ENCODE measurements at places on chromosomes 16 and 17. TPM values are rescaled to one million over a fixed set of nuclear protein-coding genes. Genes with fewer than 3 reads are reported as not detected.

The KATNIP gene
- polyA plus RNA-seq = 6.6 TPM

- H3K4me1 ChIP-seq = peaks cover 3% of the 10 kb centered on the region
- peaks cover 21% of the 10 kb centered on the region for H3K36me3 ChIP-seq
- no peak overlapping the region for H3K27ac ChIP-seq
- DNase-seq = no peak
- H3K27me3 ChIP-seq = no peaks in the 10 kb centered on the region
Measured at GRCh38 chr17:59355702-59356325, 24.4 kb downstream of the YPEL2 start.

DNA sequence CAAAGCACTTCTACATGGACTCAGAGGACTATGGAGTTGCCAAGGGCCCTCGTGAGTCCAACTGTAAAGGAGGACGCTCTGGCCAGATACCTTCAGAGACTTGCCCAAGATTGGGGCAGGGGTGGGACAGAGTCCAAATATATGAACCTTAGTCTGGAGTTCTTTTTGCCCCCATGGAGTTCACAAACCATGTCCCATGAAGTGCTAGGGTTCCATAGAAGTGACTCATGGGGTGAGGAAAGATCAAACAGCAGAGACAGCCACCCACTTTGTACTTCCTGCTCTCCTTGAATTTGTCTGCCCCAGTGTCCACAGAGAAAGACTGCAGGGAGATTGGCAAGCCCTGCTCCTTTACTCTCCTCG lies 29.0 kb downstream of the SRL start:
- H3K27ac ChIP-seq = peak overlapping the region; percentile 89
- no peaks in the 10 kb centered on the region for H3K27me3 ChIP-seq

GRCh38 chr16:57640185-57640584 lies 11.8 kb downstream of the ADGRG1 start:
- H3K4me1 ChIP-seq = peaks cover 65% of the 10 kb centered on the region
- H3K27ac ChIP-seq = no peak overlapping the region
- DNase-seq = no peak

DNA sequence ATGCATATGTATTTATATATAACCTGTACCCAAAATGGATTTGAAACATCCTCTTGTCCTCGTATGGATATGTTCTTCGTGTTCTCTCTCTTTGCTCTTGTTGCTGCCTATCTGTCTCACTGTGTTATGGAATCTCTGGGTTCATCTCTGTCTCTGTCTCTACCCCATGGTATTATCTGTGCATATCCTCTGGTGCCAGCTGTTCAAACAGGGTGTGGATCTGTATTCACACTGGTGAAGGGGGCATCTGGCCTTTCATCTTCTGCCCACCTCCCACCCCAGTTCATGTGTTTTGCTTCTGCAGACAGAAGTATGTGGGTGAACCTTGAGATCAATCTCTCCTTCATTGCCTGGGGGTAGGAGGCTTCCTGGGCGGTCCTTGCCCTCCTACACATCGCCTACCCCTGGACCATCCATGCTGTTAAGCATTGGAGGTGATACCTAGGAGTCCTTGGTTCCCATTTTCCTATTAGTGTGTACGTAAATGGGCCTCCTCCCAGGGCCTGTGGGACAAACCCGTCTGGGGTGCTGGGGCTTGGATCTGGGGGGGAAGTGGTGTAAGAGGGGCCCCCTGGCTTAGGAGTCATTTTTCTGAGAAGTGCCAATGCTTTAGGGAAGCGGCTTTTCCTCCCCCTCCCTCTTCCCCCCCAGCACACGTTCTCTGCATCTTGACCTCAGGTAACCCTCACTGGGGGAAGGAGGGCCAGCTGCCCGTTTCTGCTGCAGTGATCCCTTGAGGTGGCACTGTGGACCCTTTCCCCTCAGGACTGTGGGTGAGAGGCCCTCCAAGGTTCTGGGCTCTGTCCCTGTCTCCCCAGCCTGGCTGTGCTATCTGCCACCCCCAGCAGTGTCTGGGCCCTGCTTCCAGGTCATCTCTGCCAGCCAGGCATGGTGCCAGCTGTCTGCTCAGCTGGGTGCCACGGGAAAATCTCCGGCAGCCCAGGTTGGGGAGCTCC lies 21.1 kb downstream of the RARA start:
- H3K36me3 ChIP-seq = peaks cover 41% of the 10 kb centered on the region
- H3K4me3 ChIP-seq = no peak overlapping the region
- no peaks in the 10 kb centered on the region for H3K27me3 ChIP-seq
- H3K27ac ChIP-seq = peak overlapping the region; percentile 55
- peak; percentile 53 for DNase-seq

The BCAR1 gene
- 59.0 TPM for polyA plus RNA-seq

- H3K36me3 ChIP-seq = no peaks in the 10 kb centered on the region
- no peaks in the 10 kb centered on the region for H3K27me3 ChIP-seq
- peak; percentile 33 for DNase-seq
- no peak overlapping the region for H3K27ac ChIP-seq
Measured at GRCh38 chr16:88467541-88467944, 14.5 kb downstream of the ZFPM1 start.

DNA sequence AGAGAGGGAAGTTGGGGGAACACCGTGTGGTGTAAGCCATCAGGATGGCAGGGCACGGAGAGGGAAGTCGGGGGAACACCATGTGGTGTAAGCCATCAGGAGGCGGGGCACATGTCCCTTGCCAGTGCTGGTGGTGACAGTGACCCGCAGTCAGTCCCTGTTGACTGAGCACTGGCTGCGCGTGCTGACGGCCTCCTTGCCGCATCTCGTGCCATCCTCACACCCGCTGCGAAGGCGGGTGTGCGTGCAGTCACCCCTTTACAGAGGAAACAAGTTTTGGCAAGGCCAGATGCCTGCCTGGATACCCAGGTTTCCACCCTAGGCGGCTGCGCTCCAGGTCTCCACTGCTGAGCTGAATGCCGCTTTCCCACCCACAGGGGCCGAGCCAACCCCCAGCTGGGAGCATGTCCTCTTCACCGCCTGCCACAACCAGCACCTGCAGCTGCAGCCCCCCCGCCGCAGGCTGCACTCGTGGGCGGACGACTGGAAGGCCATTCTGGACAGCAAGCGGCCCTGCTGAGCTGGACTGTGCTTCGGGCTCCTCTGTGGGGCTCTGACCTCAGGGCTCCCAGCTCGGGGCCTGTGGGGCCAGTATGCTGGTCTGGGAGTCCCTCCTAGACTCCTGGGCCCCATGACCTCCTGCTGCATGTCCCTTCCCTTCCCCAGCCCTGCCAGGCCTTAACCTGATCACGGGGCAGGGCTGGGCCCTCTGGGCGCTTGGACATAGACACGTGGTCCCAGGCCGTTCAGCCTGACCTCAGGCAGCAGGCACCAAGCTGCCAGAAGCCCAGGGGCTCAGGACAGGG lies 43.5 kb downstream of the NT5M start:
- H3K27me3 ChIP-seq = peaks cover 2% of the 10 kb centered on the region
- H3K4me1 ChIP-seq = peaks cover 38% of the 10 kb centered on the region
- no peak overlapping the region for H3K4me3 ChIP-seq
- H3K36me3 ChIP-seq = peaks cover 7% of the 10 kb centered on the region

GRCh38 chr16:1152651-1153259 lies at the start of gene CACNA1H:
TSS of gene CACNA1H (plus strand) at chr16:1153106. CDS start at chr16:1153738, 632 bp downstream.
- peaks cover 58% of the 10 kb centered on the region for H3K4me1 ChIP-seq
- DNase-seq = peak; percentile 50
- no peak within 1 kb of the TSS for H3K27ac ChIP-seq
- H3K36me3 ChIP-seq = no peaks in the 10 kb centered on the region
- H3K27me3 ChIP-seq = peaks cover 64% of the 10 kb centered on the region

The KCNJ16 gene
- polyA plus RNA-seq = 0.17 TPM

GRCh38 chr17:40459636-40460603 lies 16.7 kb downstream of the IGFBP4 start:
- DNase-seq = peak; percentile 84
- peak overlapping the region; percentile 51 for H3K27ac ChIP-seq
- no peaks in the 10 kb centered on the region for H3K27me3 ChIP-seq

DNA sequence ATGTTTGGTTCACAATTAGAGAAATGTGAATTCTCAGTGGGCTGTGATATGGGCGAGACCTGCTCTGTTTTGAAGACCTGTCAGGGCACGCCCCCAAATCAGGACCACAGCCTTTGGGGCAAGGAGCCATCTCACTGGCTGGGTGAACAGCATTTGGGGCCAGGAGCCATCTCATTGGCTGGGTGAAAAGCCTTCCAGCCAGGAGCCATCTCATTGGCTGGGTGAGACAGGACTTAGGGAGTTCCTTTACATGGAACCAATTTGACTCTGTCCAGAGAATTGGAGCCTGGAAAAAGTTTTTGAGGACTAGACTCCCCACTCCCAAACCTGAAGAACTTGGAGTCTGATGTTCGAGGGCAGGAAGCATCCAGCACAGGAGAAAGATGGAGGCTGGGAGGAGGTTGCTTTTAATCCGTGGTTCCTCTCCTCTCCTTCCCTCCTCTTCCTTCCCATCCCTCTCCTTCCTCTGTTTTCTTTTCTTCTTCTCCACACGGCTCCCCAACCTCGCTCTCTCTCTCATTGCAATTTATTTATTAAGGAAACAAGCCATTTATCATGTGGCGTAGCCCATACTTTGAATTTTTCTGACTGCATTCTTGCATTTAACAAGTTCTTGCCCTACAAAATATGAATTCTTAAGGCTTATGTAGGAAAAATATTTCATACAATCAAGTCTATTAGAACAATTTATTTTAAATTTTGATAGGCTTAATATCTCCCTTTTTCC lies 19.7 kb downstream of the FOXL1 start:
- no peak overlapping the region for H3K27ac ChIP-seq
- H3K4me1 ChIP-seq = no peaks in the 10 kb centered on the region
- DNase-seq = no peak
- H3K27me3 ChIP-seq = peaks cover 63% of the 10 kb centered on the region

The TNFRSF13B gene
- not detected for polyA plus RNA-seq

- no peak for DNase-seq
- H3K4me3 ChIP-seq = no peak overlapping the region
- no peak overlapping the region for H3K27ac ChIP-seq
- peaks cover 71% of the 10 kb centered on the region for H3K36me3 ChIP-seq
- H3K4me1 ChIP-seq = peaks cover 13% of the 10 kb centered on the region
- no peaks in the 10 kb centered on the region for H3K27me3 ChIP-seq
Measured at GRCh38 chr17:28907709-28908475, 5.0 kb upstream of the DHRS13 start.

- H3K27ac ChIP-seq = no peak overlapping the region
- peaks cover 13% of the 10 kb centered on the region for H3K4me1 ChIP-seq
- no peaks in the 10 kb centered on the region for H3K36me3 ChIP-seq
- peak overlapping the region; percentile 47 for H3K4me3 ChIP-seq
- peaks cover 65% of the 10 kb centered on the region for H3K27me3 ChIP-seq
Measured at GRCh38 chr16:56191835-56192634, 746 bp downstream of the GNAO1 start.

The CDH13 gene
- polyA plus RNA-seq = 42.5 TPM
